Stimulated activated CD4-positive, alpha-beta T cell treated with anti-CD3 and anti-CD28 coated beads, Interleukin-1b, Interleukin-23, amount 100 ng/mL, for 24 hours (primary cell): ENCODE measurements at places on chromosomes 7 and 10.

DNA sequence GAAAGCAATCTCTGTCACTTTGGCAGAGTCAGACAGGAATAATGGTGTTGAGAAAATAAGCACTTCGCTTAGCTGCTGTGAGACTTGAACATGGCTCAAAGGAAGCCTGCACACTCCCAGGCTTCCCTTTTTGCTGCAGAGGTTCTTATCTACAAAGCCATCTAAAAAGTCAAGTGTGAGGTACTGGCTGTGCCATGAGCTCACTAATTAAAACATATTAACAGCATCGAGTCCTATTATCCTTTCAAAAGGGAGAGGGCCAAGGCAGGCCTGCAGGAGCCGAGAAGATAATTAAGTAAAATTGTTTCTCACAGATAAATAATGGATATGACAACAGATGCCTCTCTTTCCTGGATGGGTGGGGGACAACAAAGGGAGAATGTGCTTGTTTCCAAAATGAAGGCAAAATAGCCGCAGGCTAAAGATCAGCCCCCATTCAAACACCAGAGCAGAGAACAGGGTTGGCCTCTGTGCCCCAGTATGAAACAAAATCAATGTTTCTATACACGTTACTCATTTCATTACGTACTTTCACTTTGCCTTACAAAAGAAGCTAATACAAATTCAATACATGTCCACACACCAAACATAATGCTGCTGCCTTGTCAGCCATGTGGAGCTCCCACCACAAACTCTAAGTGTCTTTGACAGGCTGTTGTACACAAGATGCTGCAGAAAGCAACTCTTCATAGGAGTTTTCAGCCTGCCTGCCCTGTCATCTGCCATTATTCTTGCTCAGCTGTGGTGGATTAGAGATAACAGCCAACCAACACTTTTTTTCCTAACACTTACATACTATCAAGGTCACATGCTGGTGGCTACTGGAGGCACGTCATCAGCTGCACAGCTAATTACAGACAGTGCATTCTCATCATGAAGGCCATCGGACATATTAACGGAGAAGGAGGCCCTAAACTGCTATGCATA, 55.3 kb downstream of the ELAPOR2 start:
- no peak for DNase-seq

- no peak for DNase-seq
Observed at GRCh38 chr10:8817299-8817698, 762.8 kb downstream of the GATA3 start.

- DNase-seq, result no peak
Observed at GRCh38 chr10:59033622-59034021, 142.8 kb upstream of the PHYHIPL start.

DNA sequence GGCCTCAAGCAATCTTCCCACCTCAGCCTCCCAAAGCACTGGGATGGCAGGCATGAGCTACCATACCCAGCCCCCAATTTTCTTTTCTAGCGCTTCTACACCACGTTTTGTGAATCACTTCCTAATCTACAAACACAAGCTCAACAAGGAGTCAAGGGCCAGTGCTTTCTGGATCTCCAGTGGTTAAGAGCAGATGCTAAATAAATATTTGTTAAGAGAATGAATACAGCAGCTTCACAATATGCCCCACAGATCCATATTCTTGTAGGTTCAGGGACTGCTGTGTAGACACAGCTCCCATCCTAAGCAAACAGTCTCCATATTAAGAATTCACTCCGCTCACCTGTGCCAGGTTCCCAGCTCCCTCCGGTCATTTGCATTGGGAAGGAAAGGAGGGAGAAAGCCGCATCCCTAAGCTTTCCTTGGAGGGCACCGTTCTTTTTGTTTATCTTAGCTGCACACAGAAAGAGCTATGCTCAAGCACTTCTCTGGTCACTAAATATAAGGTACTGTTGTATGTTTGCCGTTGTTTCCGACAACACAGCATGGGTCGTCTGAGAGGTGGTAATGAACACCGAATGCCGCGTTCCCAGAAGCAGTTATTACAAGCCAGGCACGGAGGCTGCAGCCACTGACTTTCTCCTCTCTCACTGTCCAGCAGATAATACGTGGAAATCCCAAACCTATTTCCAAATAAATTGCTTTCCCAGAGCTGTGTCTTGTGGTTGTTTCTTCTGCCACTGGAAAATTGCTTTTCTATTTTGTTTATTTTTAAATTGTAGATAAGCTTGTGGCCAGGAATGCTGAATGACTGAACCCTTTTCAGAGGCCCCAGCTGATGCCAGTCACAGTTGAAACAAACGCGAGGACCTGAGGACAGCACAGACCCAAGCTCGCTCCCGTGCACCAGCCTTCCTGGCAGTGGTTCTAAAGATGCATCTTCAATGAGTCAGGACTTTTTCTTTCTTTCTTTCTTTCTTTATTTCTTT, 217.1 kb downstream of the PRPF18 start:
- no peak for DNase-seq

DNA sequence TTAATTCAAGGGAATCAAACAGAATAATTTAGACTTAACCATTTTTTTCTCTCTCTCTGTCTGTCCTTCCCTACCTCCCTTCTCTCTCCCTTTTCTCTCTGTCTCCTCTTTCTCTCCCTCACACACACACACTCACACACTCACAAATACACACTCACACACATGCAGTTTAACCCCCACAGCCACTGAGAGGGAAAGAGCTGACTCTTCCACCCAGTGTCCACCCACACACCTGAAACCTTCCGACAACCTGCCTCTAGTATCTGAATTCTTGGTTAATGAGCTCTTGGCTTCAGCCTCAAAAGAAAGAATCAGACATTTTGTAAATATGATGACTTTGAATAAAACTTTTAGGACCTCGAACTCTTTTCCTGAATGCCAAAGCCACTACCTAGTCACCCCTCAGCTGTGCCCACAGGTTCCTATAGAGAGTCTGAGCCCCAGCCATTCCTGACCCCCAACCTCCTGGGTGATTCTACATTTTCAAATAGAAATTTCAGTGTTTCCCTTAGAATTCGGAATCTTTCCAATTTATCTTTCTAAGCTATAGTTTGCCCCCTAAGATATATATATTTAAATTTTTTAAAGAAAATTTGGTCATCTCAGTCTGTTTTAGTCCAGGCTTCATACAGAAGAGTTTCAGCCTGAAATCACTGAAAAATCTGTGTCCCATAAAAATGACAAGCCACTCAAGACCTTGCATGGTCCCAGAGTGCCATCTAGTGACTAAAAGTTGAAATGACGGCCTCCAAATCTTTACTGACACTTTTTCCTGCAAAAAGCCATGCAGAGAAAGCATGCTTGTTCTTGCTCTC, 202.8 kb downstream of the IPMK start:
- DNase-seq, result peak; percentile 13

DNA sequence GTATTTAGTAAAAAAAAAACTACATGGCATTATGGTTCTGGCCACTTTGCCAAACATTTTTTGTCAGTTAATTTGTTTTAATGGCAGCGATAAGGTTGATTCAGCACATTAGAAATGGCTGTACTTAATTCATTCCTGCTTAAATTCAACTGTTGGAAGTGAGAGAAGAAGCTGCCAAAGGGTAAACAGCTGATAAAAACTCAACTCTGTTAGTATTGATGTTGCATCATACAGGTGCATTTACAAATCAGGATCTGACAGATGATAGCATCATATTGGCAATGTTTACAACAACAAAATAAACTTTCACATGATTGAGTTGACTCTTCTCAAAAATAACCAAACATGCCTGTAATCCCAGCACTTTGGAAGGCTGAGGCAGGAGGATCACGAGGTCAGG, 444.3 kb downstream of the IPMK start:
- no peak for DNase-seq

DNA sequence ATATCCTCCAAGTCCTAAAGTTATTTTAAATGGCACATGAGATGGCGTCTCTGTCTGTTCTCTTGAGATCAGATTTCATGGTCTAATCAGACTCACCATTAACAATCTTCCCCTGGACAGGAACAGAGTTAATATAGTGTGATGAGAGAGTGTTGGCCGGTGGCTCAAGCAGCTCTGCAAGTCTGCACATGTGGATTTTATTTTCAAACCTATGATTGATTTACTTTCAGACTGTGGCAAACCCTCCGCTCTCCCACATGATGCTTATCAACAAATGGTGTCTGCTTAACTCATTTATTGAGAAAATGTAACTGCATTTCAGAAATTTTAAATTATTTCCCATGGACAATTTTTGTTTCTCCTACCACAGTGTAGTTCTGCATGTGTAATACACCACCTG, 46.5 kb upstream of the HGF start:
- no peak for DNase-seq

DNA sequence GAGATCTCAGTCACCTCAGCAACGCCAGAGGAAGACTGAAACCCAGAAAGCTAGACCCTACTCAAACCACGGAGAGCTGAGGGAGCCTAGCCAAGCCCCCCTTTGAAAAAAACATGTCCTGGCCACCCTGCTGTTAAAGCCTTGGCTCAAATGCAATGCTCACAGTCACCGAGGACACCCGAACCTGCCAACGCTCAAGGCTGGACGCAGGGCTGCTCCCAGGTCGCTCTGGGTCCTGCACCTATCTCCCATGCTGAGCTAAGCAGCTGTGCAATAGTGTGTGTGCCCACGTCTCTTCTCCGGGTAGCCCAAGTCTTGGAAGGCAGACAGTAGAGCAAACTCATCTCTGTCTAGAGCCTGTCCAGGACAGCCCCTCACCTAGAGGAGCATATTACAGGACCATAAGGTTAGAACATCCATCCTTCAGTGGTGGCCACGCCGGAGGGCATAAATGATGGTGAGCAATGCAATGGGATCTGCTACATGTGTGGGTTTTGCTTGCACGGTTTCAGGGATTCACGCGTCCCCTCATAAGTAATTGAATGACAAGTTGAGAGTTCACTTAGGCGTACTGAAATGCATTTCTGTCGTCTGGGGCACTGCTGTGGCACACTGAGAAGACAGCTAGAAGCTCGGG, 94.2 kb upstream of the DDC start:
- DNase-seq, result no peak

GRCh38 chr7:37481722-37482288, 33.1 kb upstream of the ELMO1 start:
- DNase-seq, result no peak
